Epithelial cell of proximal tubule (primary cell): ENCODE measurements at places on chromosomes 2 and 18. TPM values are rescaled to one million over a fixed set of nuclear protein-coding genes. Genes with fewer than 3 reads are reported as not detected.

DNA sequence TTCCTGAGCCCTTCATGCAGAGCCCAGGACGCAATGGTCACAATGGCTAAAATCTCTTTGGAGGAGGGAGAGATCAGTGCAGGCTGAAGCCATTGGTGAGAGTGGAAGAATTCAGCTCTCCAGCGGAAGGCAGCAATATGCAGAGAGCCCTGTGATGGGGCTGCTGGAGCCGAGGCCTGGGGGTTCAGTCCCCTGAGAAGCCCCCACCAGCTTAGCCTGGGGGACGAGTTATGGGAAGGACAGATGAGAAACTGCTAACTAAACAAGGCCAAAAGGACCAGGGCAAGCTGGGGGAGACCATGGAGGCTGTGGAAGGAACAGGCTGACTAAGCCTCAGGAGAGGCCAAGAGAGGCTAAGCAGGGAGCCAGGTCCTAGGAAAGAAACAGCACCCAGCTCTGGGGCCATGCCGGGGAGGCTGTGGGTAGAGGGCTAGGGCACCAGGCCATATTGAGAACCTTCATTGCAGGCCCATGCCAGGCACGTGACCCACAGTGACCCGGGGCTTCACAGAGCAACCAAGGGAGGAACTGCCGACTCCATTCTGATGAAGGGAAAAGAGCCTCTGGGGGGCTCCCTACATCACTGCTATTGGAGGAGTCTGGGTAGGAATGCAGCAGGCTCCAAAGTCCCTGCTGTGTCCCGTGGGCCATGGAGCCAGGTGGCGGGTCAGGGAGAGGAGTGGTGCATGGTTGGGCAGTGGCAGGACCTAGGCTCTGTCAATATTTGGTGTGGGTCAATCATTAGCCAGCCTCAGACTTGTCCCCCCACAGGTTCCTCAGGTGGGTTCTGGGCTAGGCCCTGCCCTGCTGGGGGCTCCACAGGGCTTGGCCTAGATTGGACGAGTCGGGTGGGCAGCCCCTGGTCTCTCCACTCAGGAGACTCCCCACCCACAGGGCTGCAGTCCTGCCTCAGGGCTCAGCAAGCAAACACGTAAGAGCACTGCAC is 19.8 kb downstream of the PROC start:
- no peak for DNase-seq

DNA sequence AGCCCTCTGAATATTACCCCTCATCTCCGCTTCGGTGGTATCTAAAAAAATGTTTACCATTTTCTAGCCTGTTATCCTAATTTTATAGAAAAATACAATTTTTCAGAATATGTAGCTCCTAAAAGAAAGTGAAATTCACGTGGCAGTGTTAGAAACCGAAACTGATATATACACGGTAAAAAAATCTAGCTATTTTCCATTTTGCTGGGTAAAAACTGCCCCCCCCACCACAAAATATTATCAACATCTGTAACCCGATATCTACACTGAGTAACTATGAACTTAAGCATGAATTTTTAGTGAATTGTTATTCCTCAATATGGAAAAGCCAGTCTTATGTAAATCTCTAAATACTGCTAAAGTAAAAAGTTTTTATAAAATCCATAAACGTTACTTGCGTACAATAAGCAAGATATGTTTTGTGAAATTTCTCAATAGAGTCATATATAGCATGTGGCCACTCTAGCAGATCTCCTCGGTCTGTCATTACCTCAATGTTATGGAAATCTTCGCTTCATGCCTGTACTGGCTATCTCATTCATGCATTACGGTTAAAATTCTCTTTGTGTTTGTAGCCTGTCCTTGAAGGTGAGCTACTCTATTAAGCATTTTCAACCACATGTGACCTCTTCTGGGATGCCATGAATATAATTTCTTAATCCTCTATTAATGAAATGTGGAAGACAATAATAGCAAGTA is 524.2 kb downstream of the TRIB2 start:
- DNase-seq, result no peak

- no peak for DNase-seq
Measured at GRCh38 chr2:176269319-176270099, at the start of gene MTX2. MTX2 (plus strand) TSS chr2:176269442; CDS start chr2:176269630, 188 bp downstream.

DNA sequence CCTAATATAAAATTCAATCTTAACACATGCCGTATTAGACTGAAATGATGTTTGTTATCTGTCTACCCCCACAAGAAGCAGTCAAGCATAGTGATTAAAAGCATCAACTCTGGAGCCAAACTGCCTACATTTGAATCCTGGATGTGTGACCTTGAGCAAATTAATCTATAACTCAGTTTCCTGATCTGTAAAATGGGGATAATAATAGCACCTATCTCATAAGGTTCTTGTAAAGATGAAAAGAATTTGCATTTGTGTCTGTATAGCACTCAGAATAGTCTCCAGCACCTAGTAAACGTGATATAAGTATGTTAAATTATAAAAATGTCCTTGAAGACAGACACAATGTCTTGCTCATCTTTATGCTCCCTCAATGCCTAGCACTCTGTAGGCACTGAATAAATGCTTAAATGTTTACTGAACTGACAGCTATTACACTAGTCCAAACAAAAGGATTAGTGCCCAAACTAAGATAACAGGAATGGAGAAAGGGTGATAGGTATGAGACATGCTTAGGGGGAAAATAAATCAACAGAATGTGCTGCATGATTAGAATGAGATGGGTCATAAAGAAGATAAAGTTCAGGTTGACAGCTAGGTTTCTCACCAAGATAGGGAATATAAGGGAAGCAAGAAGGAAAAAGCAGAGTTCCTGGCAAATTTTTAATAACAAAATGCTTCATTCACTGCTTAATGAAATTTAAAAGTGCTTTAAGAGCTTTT is 180.6 kb downstream of the ATAD2B start:
- DNase-seq, result no peak

- no peak for DNase-seq
Measured at GRCh38 chr2:11988691-11989353, 242.4 kb downstream of the LPIN1 start.

DNA sequence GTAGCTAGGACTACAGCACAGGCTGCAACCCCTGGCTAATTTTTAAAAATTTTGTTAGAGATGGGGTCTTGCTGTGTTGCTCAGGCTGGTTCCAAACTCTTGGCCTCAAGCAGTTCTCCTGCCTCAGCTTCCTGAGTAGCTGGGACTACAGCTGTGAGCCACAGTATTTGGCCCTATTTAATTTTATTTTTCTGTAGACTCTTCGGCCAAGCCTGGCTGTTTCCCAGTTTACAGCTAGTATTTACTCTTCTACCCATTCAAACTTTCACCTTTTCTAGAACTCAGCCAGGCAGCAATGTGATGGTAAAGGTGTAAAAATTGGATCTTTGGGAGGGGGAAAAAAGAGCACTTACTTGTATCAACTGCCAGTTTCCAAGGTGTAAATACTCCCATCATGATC is 35.3 kb downstream of the SH3RF3 start:
- DNase-seq, result no peak

DNA sequence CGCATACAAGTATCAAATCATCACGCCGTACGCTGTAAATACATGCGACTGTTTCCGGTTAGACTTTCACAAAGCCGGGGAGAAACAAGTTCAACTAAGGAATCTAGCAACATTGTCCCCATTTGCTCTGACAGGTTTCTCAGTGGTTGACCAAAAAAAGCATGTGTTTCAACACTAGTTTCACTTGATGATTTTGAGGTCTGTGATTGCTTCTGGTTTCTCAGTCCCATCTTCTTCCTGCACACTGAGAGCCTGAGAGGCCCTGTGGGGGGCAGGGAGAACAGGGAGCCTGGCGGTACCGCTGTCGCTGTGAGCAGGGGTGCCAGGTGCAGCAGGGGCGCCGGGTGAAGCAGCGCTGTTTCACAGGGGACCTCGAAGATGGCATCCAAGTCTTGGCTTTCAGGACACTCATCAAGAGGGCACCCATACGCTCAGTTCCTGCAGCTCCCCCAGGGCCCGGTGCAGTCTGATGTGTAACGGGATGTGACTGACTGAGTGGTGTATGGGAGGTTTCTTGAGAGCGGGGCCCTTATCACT is 270.9 kb downstream of the TWIST2 start:
- no peak for DNase-seq

GRCh38 chr2:49152824-49153223 is 1.5 kb downstream of the FSHR start:
- DNase-seq, result no peak

DNA sequence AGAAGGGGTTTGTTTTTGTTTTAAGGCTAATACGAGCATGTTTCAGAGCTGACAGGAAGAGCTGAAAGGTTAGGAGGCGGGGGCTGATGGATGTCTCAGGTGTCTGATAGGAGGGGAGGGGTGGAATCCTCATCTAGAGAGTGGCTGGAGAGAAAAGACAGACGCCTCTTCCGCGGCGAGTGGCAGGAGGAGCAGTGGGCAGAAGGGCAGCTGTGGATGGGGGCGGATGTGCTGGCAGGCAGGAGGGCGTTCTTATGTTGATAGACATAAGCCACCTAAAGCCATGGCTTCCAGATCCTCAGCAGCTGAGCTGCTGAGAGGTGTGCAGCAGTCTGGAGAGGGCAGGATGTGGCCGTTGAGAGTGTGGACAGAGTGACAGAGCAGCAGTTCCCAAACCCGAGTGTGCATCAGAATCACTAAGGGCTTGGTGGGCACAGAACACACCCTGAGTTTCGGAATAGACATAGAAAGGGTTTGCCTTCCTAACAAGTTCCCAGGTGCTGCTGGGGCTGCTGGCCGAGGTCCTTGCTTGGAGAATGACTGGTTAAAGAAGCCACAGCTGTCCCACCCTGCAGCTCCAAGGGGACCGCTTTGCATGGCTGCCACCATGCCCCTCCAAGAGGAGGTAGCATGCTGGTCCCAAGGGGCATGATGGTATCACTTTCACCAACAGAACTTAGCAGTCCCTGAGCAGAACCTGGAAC is 3.0 kb upstream of the ITM2C start:
- DNase-seq, result no peak

GRCh38 chr18:36629138-36629530 is 199.7 kb downstream of the TPGS2 start:
- no peak for DNase-seq

DNA sequence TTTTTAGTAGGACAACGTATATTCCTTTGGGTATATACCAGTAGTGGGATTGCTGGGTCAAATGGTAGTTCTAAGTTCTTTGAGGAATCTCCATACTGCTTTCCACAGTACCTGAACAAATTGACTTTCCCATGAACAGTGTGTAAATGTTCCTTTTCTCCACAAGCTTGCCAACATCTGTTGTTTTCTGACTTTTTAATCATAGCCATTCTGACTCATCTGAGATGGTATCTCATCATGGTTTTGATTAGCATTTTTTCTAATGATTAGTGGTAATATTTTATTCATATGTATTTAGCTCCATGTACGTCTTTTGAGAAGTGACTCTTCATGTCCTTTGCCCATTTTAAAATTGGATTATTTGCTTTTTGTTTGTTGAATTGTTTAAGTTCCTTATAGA is 58.4 kb upstream of the CERS6 start:
- no peak for DNase-seq

GRCh38 chr18:21507913-21508701 is 92.4 kb downstream of the ESCO1 start:
- no peak for DNase-seq

- no peak for DNase-seq
Measured at GRCh38 chr2:43000242-43001054, 208.1 kb upstream of the HAAO start.

- DNase-seq, result no peak
Measured at GRCh38 chr2:202069170-202070067, 3.6 kb upstream of the KIAA2012 start.

DNA sequence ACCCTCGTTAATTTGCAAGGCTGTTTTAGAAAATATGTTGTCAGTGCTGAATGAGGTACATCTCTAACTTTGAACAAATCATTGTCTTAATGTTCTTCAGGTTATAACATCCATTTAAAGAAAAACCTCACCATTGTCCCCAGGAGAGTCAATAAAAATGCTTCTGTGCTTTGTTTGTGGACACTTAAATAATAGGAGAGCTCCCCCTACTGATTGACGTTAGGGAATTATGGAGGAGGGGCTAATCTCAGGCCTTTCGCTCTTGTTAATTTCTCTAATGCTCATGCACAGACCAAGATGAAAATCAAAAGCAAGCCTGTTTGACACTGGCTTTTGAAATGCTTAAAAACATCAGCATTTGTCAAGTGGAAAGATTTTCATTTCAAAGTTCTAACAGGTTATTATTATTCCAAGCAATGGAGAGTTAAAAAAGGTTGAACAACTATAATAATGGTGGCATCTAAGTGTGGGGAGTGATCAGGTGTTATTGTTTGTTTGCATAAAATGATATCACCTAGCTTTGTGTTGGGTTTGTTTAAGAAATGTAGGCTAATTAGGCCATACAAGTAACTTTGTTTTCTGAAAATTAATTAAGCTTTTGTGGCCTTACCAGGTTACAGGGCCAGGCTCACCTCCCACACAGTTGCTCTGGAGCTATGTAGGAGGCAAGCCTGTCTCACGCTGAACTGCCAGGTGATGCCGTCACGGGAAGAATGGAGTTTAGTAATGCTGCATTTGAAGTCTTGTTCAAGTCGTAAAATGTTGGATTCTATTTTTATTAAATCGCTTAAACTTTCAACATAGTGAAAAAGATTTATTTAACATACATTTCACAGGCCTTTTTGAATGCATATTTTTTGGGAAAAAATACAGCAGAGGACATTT is 51.7 kb upstream of the SMIM21 start:
- no peak for DNase-seq

- no peak for DNase-seq
Measured at GRCh38 chr2:238220274-238220891, 16.9 kb upstream of the ILKAP start.

- DNase-seq, result no peak
Measured at GRCh38 chr2:6535572-6535971, 330.1 kb downstream of the CMPK2 start.

DNA sequence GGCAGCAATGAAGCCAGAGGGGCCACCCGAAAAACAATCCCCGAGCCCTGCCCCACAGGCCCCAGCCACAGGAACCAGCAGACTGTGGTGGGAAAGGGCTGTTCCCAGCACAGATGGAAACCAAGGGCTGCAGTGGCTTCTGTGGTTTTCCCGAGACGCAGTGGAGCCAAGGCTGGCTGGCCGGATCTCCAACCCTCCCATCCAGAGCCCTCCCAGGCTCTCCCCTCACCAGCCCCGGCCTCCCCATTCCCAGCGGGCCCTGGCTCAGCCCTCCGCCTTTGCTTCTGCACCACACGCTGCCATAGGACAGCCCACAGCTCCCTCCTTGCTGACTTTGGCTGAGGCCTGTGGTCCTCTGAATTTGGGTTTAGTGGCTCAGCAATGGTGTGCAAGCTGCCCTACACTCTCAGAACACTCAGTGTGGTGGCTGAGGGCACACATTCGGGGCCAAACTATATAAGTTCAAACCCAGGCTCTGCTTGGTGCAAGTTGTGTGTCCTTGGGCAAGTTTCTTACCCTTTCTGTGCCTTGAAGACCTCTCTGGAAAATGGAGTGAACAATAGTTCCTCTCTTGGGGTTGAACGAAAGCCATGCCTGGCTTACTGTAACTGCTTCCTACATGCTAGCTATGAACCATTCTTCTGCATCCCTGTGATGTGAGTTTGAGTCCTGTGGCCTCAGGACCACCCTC is 200.1 kb downstream of the SMAD7 start:
- no peak for DNase-seq

DUSP11 gene
- 20.9 and 29.2 TPM in 2 replicates for total RNA-seq

PDE11A gene
- 0.87 and 1.2 TPM in 2 replicates for total RNA-seq

G6PC2 gene
- total RNA-seq, result not detected in 2 replicates
